ENCODE measurements at places on chromosomes 13 and 19.

DNA sequence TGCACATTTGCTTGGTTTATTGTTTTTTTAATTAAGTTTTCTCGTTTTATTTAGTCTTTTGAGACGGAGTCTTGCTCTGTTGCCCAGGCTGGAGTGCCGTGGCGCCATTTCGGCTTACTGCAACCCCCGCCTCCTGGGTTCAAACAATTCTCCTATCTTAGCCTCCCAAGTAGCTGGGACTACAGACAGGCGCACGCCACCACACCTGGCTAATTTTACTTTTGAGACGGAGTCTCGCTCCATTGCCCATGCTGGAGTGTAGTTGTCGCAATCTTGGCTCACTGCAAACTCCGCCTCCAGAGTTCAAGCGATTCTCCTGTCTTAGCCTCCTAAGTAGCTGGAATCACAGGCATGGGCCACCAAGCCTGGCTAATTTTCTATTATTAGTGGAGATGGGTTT, 1.3 kb downstream of the RPS9 start:
- DNase-seq = no peak
- H3K27me3 ChIP-seq = no peaks in the 10 kb centered on the region
- peak overlapping the region; percentile 98 for H3K4me3 ChIP-seq
- H3K27ac ChIP-seq = no peak overlapping the region
- peaks cover 16% of the 10 kb centered on the region for H3K4me1 ChIP-seq

DNA sequence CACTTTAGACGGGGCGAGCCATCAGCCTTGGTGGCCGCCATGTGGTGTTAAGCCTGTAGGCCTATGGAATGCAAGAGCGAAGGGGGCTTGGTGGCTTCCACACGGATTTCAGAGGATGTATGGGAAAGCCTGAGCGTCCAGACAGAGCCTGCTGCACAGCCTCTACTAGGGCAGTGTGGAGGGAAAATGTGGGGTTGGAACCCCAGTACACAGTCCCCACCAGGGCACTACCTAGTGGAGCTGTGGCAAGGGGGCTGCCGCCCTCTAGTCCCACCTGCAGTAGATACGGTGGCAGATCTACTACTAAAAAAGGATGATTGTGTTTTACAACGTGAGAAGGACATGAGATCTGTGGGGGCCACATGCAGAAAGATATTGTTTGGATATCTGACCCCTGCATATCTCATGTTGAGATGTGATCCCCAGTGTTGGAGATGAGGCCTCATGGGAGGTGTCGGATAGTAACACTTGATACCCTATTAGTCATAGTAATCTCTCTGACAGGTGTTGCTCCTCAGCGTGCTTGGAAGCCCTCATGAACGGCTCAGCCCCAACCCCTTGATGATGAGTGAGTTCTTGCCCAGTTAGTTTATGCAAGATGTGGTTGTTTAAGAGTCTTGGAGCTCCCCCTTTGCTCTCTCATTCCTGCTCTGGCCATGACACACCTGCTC, 45.6 kb downstream of the LHFPL6 start:
- DNase-seq = no peak
- H3K27ac ChIP-seq = no peak overlapping the region

- peaks cover 42% of the 10 kb centered on the region for H3K36me3 ChIP-seq
- H3K4me3 ChIP-seq = peak within 1 kb of the TSS; percentile 60
- H3K27me3 ChIP-seq = no peaks in the 10 kb centered on the region
Observed at GRCh38 chr13:50015258-50015657, at the start of gene KCNRG. Gene KCNRG, plus strand, starts transcription at chr13:50015444. Its CDS starts 50 bp downstream, at chr13:50015494.

GRCh38 chr13:29598321-29598720, 2.8 kb upstream of the SLC7A1 start:
- H3K27ac ChIP-seq = no peak overlapping the region
- peaks cover 5% of the 10 kb centered on the region for H3K4me1 ChIP-seq
- H3K27me3 ChIP-seq = peaks cover 42% of the 10 kb centered on the region
- DNase-seq = no peak
- H3K4me3 ChIP-seq = no peak overlapping the region

- no peak overlapping the region for H3K27ac ChIP-seq
- no peaks in the 10 kb centered on the region for H3K27me3 ChIP-seq
- no peaks in the 10 kb centered on the region for H3K36me3 ChIP-seq
- no peaks in the 10 kb centered on the region for H3K4me1 ChIP-seq
Observed at GRCh38 chr13:97385854-97386253, 48.1 kb upstream of the RAP2A start.

DNA sequence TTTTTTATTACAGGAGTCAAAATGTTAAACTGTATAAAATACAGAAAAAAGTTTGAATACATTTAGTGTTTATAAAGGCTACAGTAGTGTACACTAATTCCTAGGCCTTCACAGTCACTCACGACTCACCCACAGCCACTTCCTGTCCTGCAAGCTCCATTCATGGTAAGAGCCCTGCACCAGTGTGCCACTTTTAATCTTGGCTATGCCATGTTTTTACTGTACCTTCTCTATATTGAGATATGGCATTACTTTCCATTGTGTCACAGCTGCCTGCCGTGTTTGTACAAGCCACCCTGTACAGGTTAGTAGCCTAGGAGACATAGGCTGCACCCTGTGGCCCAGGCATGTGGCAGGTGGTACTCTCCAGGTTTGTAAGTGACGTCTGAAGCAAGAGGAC, 32.1 kb downstream of the C1QTNF9 start:
- no peak for DNase-seq
- H3K27me3 ChIP-seq = no peaks in the 10 kb centered on the region
- H3K4me1 ChIP-seq = no peaks in the 10 kb centered on the region
- no peak overlapping the region for H3K27ac ChIP-seq

GRCh38 chr19:52142001-52142595, 2.4 kb upstream of the ZNF616 start:
- H3K27ac ChIP-seq = no peak overlapping the region
- H3K4me3 ChIP-seq = no peak overlapping the region
- H3K4me1 ChIP-seq = no peaks in the 10 kb centered on the region
- no peak for DNase-seq

DNA sequence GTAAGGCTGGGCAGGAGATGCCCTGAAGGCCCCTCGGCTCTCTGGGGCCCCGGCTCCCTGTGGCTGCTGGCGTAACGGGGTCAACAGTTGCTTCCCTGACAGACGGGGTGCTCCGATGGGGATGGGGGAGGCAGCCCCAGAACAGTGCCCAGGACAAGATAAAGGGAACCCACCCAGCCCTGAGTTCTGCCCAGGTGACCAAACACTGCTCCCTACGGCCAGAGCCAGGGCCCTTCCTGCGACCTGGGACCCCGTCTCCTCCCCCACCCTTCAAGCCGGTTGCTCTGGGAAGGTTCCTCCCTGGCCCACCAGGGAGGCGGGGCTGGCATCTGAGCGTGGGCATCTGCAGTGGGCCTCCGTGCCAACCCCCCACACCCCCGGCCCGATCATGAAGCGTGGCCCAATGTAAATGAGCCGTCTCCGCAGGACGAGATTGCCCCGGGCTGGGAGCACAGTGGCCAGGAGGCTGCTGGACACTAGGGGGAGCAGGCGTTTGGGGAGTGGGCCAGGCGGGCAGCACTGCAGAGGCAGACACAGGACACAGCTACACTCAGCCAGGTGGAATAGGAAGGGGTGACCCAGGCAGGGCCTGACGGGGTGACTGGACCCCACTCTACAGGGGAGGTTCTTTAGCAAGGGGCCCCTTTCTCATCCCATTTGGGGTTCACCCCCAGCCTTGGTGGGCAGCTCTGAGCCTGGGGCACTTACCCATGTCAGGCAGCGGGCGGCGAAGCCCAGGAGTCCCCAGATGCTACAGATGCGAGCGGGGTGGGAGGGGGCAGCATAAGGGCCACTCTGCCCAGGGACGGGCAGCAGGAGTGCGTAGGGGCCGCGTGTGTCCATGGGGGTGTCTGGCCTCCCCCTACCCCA, 1.2 kb upstream of the NKPD1 start:
- H3K4me3 ChIP-seq = no peak overlapping the region
- H3K36me3 ChIP-seq = no peaks in the 10 kb centered on the region
- no peak overlapping the region for H3K27ac ChIP-seq
- no peaks in the 10 kb centered on the region for H3K27me3 ChIP-seq
- DNase-seq = peak; percentile 92

GRCh38 chr13:97242755-97243497, 20.8 kb downstream of the MBNL2 start:
- no peaks in the 10 kb centered on the region for H3K36me3 ChIP-seq
- DNase-seq = no peak
- peaks cover 65% of the 10 kb centered on the region for H3K27me3 ChIP-seq
- H3K4me3 ChIP-seq = no peak overlapping the region
- no peaks in the 10 kb centered on the region for H3K4me1 ChIP-seq

DNA sequence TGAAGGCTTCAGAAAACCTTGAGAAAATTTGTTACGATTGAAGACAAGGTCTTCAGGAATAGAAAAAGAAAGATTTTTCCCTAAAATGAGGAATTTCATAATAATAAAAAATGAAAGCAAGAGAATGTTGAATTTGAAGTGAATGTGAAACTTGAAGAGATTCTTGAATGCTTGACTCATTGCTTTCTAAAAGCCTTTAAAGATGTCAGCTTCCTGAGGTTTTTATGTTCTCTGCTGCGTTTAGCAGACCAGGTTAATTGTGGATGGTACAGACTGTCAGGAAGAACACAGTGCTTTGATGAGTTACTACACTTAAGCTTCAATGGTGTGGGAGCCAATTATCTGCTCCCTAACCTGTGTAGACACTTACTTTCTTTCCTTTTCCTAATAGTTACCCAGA, 96.3 kb upstream of the FNDC3A start:
- peaks cover 9% of the 10 kb centered on the region for H3K4me1 ChIP-seq
- DNase-seq = no peak
- no peak overlapping the region for H3K27ac ChIP-seq
- H3K36me3 ChIP-seq = no peaks in the 10 kb centered on the region

- no peaks in the 10 kb centered on the region for H3K27me3 ChIP-seq
- peak; percentile 78 for DNase-seq
- no peaks in the 10 kb centered on the region for H3K36me3 ChIP-seq
- no peak overlapping the region for H3K4me3 ChIP-seq
Observed at GRCh38 chr13:71877256-71877653, 10.3 kb upstream of the DACH1 start.

DNA sequence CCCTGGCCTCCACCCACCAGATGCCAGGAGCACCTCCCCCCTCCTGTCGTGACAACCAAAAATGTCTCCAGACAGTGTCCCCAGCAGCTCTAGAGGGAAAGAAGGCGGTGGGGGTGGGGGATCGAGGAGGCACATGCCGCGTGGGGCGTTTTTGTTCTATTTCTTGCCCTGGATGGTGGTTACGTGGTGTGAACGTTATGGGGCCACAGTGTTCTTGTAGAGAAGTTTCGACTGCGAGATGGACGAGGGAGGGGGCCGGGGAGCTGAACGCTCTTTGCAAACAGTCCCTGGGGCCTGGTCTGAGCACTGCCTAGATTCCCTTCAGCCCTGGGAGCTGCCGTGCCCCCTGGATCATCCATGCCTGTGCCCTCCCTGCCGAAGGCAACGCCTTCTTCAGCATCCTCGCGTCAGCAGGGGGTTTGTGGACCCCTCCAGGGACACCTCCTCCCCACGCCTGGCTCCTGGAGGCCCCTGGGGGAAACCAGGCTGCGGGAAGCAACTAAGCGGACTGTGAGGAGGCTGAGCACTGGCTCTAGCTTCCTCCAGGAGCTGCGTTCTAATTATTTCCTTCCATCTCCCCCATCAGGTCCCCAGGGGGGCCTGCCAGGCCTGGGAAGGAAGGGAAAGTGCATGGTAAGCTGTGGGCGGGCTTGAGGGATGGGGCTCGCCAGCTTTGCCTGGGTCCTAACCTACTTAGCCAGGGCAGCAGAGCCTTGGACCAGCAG, 131.5 kb downstream of the IER2 start:
- no peak overlapping the region for H3K27ac ChIP-seq
- DNase-seq = no peak
- no peaks in the 10 kb centered on the region for H3K27me3 ChIP-seq

DNA sequence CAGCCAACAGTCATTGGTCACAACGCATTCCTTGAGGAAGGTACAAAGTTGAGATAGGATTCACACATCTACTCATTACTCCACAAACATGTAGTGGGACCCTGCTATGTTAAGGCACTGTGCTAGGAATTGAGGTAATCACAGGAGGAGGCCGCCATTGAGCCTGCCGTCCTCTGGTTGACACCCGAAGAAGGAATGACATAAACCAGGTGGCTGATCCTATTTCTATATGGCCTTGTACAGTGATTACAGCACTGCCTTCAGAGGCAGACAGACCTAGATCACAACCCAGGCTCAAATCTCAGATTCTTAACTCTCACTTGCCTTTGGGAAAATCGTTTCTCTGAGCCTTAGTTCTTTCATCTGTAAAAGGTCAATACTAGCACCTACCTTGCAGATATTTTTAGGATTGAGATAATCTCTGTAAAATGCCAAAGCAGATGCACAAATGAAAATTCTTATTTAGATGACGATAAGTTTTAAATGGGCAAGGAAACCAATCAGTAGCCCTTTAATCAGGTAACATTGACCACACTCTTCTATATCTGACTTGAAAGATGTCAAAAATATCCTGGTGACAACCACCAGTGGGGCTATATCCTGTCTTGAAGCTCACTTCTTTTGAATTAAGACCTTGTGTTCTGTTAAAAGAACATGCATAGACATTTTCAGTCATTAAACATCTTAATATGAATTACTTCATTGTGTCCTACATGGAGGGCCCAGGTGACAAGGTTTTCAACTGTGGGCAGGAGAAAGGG, 251.6 kb downstream of the KCTD12 start:
- H3K4me3 ChIP-seq = no peak overlapping the region
- no peak overlapping the region for H3K27ac ChIP-seq
- no peaks in the 10 kb centered on the region for H3K36me3 ChIP-seq
- H3K4me1 ChIP-seq = no peaks in the 10 kb centered on the region

- H3K27ac ChIP-seq = no peak overlapping the region
- no peaks in the 10 kb centered on the region for H3K4me1 ChIP-seq
- H3K36me3 ChIP-seq = peaks cover 90% of the 10 kb centered on the region
Observed at GRCh38 chr19:15187026-15188007, 13.5 kb downstream of the NOTCH3 start.

- no peaks in the 10 kb centered on the region for H3K27me3 ChIP-seq
- H3K4me3 ChIP-seq = no peak overlapping the region
- no peak for DNase-seq
- no peak overlapping the region for H3K27ac ChIP-seq
Observed at GRCh38 chr13:71902676-71903075, 35.7 kb upstream of the DACH1 start.

GRCh38 chr13:59641817-59642216, 521.9 kb downstream of the DIAPH3 start:
- H3K4me3 ChIP-seq = no peak overlapping the region
- no peaks in the 10 kb centered on the region for H3K27me3 ChIP-seq
- DNase-seq = no peak
- H3K4me1 ChIP-seq = peaks cover 9% of the 10 kb centered on the region
- no peaks in the 10 kb centered on the region for H3K36me3 ChIP-seq
- no peak overlapping the region for H3K27ac ChIP-seq

DNA sequence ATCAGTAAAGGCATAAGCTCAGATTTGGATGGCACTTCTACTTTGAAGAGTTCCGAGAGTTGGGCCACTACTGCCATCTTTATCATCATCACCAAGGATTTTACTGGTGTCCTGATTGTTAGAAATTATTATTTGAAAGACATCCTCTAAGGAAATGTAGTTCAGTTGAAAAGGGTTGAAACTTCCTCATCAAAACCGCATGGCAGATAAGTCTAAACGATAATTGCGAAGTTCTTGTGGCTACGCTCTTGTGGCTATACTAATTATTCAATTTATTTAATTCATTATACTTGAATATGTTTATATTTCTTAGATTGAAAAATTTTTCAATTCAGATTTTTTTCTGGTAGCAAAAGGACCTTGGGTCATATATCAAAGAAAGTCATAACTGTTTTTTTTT, 22.4 kb downstream of the TNFRSF19 start:
- H3K27me3 ChIP-seq = no peaks in the 10 kb centered on the region
- H3K4me3 ChIP-seq = no peak overlapping the region
- DNase-seq = no peak
- no peak overlapping the region for H3K27ac ChIP-seq

GRCh38 chr19:48967346-48968178, 2.5 kb downstream of the FTL start:
- H3K27ac ChIP-seq = no peak overlapping the region
- DNase-seq = peak; percentile 66
- H3K36me3 ChIP-seq = peaks cover 53% of the 10 kb centered on the region
- H3K4me1 ChIP-seq = peaks cover 14% of the 10 kb centered on the region
- no peaks in the 10 kb centered on the region for H3K27me3 ChIP-seq
- H3K4me3 ChIP-seq = no peak overlapping the region
